CD4-positive, alpha-beta T cell treated with Interleukin-1 beta for 1 hour (primary cell): ENCODE measurements at places on chromosomes 1 and 21.

DNA sequence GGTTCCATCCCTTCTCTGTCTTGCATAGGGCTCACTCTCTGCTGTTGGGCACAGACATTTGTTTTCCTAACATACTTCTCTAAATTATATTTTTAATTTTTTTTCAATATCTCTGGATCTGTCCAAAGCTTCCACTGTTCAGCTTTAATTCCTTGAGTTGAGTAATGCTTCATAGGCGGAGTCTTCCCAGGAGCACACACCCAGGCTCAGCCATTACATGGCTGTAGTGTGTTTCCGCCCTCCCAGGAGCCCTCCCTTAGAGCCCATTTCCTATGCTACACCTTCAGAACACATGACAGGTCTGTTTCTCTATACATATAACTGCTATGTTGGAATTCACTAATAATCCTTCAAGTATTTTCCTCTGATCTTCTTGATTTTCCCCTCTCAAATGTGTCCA is 297.4 kb downstream of the PBX1 start:
- DNase-seq, result no peak

DNA sequence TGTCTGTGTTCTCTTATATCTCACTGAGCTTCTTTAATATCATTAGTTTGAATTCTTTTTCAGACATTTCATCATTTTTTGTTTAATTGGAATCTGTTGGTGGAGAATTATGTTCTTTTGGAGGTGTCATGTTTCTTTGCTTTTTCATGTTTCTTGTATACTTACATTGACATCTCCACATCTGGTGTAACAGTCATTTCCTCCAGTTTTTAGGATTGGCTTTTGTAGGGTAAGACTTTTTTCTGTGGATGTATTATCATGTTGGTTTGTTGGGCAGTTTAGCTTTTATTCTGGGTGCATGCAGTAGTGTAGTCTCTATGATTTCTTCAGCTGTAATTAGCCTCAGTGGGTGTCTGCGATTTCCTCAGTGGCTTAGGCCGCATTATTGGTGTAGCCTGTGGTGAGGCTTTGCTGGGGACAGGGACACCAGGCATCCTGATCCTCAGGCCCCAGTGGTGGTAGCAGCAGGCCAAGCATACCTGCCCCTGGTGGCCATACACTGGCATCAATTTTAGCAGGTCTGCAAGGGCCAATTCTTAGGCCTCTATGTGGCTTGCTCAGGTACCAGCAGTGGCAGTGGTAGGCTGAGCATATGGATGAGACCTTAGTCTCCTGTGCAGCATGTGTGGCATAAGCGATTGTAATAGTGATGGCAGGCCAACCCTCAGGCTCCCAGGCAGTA is 77.6 kb upstream of the SAMD13 start:
- DNase-seq, result no peak

GRCh38 chr1:43359696-43360095 is 915 bp downstream of the CDC20 start:
- DNase-seq, result no peak

- no peak for DNase-seq
Measured at GRCh38 chr1:31591425-31592093, 15.2 kb downstream of the TINAGL1 start.

- no peak for DNase-seq
Measured at GRCh38 chr1:100378956-100379355, 26.6 kb downstream of the CDC14A start.
